ENCODE measurements at places on chromosomes 5 and 9.

- DNase-seq = no peak
These were observed 9.5 kb downstream of the SPDL1 start for GRCh38 chr5:169592937-169593650.

DNA sequence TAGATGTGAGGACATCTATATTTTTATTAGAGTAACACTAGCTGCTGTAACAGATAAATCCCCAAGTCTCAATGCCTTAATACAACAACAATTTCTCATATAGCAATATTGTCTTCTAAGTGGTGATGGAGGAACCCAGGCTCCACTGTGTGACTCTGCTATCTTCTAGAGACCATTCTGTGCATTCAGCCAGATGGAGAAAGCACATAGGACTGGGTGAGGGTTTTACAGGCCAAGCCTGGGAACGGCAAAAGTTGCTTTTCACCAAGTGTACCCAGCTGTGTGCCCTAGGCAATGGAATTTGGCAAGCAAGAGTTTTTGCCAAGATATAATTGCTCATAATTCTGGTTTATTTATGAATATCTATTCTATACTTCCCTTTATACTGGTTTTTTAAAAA lies 11.7 kb downstream of the RBM22 start:
- no peak for DNase-seq

GRCh38 chr9:127035423-127035822 lies 87.0 kb downstream of the ANGPTL2 start:
- DNase-seq = no peak

DNA sequence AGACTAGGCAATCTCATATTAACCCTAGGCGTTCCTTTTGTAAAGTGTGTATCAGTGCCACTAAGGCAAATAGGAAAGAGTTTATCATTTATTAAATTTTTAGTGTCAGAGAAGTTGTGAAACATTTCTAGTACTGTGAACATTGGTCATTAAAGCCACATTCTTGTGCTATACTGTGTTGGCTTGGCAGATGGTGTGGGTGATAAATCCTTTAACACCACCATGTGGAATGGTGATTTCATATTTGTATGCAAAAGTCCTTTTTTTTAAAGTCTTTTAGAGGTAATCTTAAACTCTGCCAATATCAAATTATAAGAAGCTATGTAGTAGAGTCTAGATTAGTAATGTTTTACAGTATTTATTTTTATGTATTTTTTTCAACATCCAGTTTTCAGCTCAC lies 18.1 kb downstream of the SLC12A2 start:
- DNase-seq = no peak

DNA sequence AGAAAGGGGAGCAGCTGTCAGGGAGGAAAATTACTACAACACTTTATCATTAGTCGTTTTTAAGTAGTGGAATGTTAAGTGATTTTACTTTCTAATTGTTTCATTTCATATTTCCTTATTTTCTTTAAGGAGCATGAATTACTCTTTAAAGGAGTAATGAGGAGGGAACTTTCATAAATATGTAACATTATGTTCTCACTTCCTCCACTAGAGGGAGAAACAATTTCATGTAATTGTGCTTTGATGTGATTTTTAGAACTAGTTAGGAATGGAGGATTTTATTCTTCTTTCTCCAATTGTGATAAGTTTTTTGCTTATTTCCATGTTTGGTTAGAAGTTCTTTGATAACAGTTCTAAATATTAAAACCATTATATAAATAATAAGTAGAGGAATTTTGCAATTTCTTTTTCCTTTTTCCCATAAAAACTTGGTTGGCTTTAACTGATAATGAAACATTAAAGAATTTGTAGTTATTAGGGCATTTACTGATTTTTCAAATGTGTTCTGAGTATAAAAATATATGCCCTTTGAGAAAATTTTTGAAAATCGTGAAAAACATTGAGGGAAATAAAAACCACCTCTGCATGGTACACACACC lies 25.6 kb downstream of the CEP78 start:
- DNase-seq = peak; percentile 10

- peak; percentile 73 for DNase-seq
These were observed 28.6 kb upstream of the EPB41L4B start for GRCh38 chr9:109349421-109349846.

GRCh38 chr5:96433066-96433447 lies at the start of gene PCSK1:
TSS of gene PCSK1 (minus strand) at chr5:96433248. CDS start at chr5:96433042, 206 bp downstream.
- no peak for DNase-seq

- DNase-seq = peak; percentile 81
These were observed 138.8 kb downstream of the GRIA1 start for GRCh38 chr5:153629027-153629895.

- no peak for DNase-seq
These were observed 192.4 kb downstream of the SEMA6A start for GRCh38 chr5:116382032-116382873.

GRCh38 chr5:58117542-58117941 lies 342.3 kb downstream of the PLK2 start:
- DNase-seq = no peak

- DNase-seq = peak; percentile 36
These were observed 92.4 kb downstream of the ARL15 start for GRCh38 chr5:54217826-54218503.

DNA sequence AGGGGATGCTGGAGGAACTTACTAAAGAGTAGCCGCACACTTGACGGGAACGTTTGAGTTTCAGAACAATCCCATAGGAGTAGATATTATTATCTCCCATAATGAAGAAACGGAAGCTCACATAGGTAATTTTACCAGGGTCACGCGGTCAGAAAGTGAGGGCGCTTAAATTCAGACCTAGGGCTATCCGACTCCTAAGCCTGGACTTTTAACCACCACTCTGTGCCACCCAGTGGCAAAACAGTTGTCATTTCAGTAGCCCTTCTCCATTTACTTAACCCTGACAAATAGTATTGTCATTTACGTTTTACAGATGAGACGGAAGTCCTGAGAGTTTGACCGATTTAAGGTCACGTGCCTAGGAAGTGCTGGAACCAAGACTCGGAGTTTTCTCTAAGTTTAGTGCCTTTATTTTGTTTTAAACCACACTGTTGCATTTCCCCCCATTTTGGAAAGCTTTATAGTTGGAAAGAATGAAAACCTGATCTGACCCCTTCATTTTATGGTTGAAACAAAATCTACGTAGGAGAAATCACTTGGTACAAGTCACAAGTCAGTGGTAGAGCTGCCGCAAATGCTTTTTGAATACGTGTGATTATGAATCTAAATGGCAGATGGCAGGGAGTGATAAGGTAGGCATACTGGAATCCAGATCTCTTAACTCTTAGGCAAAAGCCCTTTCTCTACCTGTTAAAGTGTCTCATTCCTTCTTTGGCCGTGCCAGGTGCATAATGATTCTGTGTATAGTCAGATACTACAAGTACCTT lies 650 bp downstream of the MRRF start:
- DNase-seq = no peak

DNA sequence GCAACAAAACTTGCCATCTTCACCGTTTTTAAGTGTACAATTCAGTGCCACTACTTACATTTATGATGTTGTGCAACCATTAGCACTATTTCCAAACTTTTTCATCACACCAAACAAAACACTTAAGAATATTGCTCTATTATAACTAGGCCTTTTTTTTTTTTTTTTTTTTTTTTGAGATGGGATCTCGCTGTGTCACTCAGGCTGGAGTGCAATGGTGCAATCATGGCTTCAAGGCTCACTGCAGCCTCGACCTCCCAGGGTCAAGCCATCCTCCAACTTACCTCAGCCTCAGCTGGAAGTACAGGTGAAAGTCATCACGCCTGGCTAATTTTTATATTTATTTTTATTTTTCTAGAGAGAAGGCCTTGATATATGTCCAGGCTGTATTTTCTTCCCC lies 22.3 kb upstream of the LMNB1 start:
- DNase-seq = no peak

DNA sequence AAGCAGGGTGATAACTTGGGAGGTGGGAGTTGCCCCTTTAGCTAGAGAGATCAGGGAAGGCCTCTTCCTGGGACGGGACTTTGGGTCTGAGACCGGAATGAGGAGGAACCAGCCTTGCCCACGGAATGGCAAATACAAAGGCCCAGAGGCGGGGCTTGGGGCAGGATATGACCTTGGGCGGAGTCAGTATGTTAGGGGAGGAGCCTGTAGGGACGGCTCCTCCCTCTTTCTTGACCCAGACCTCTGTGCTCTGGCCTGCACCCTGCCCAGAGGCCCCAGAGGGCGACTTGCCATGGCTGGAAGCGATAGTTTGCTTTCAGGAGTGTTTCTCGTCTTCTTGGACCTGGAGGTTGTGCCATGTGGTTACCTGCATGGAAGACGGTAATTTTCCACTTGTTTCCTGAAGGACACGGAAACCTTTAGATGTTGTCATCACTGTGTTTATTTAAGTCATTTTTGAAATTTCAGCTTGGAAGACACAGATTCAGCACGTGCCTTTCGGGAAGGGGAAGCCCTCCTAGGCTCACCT lies 85.6 kb downstream of the DAB2IP start:
- DNase-seq = peak; percentile 47

GRCh38 chr5:132022737-132023136 lies 11.3 kb upstream of the ACSL6 start:
- DNase-seq = no peak

DNA sequence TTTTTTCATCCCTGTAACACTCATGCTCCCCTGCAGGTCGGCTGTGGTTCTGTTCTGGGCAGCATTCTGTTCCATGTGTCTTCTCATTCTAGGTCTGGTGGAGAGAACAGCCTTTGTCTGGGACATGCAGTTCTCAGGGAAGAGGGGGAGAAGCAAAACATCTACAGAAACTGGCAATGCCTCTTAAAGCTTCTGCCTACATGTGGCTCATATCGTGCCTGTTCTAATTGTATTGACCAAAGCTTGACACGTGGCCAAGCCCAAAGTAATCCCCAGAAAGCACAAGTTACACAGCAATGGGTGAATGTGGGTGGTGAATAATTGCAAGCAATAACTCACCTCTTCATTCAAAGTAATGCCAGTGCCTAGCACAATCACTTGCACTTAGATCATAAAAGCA lies 218.2 kb upstream of the IL12B start:
- DNase-seq = no peak

DNA sequence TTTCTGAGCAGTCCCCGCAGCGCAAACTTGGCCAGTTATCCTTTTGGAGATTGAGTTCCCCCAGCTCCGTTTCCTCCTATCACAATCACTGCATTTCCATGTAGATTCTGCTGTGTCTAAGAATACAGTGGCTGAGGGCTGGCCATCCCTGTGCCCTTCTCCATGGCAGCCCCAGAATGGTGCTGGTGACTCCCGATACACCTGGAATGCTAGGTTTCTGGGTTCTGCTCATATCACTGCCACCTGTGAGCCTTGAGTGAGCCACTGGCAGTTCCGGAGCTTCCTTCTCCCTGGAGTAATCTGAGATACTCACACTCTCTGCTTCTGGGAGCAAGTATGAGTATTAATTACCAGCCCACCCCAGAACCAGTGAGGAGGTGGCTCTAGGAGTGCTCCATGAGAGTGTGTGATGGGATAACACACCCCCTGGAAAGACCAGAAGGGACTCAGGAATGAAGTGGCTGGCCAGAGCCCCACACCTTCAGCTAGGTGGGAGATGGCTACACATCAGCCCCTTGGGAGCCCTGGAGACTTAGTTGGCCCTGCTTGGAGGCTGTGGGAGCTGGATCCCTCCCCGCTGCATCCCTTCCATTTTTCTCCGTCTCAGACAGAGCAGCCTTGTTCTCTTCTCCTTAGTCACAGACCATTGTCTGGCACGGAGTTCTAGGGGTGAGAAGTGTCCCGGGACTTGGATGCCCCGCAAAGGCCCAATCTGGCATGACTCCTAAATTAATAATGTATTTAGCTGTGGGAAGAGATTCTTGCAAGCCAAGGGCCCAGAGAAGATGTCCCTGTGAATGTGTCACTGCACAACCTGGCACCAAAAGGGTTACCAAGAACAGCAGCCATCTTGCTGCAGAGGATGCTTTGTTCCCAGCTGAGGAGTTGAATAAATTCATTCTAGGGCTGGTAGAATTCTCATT lies 4.9 kb downstream of the PCDHGC5 start:
- peak; percentile 65 for DNase-seq

- no peak for DNase-seq
These were observed 364.6 kb downstream of the DMRT2 start for GRCh38 chr9:1414711-1415131.

DNA sequence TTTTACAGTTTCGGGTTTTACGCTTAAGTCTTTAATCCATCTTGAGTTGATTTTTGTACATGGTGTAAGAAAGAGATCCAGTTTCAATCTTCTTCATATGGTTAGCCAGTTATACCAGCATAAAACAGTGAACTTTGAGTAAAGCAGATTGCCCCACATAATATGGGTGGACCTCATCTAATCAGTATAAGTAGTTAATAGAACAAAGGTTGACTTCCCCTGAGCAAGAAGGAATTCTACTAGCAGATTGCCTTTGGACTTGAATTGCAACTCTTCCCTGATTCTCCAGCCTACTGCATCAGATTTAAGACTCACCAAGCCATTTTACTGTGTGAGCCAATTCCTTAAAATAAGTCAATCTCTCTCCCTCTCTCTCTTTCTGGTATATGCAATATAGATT lies 173.2 kb downstream of the SNCAIP start:
- no peak for DNase-seq

GRCh38 chr5:136525597-136525996 lies 160.3 kb upstream of the TRPC7 start:
- no peak for DNase-seq

DNA sequence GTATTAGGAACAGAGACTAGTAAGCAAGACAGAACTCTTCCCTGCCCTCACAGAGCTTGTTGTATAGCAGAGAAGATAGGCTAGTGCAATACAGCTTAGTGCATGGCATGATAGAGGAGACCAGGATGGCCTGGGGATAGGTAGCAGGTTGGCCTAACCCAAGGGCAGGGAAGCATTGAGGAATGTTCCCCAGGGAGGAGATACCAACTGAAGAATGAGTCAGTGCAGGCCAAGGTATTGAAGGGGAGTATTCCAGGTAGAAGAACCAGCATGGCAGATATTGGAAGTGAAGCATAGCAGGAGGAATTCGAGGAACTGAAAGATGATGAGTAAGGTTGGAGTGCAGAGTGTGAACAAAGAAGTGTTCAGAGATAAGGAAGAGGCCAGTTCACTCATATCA lies 138.6 kb upstream of the DHFR start:
- no peak for DNase-seq

GRCh38 chr9:35484406-35484805 lies 5.5 kb upstream of the RUSC2 start:
- no peak for DNase-seq
